ENCODE measurements at places on chromosomes 5 and 9.

- DNase-seq = no peak
These were observed 54.9 kb downstream of the NUP155 start for GRCh38 chr5:37316027-37316426.

DNA sequence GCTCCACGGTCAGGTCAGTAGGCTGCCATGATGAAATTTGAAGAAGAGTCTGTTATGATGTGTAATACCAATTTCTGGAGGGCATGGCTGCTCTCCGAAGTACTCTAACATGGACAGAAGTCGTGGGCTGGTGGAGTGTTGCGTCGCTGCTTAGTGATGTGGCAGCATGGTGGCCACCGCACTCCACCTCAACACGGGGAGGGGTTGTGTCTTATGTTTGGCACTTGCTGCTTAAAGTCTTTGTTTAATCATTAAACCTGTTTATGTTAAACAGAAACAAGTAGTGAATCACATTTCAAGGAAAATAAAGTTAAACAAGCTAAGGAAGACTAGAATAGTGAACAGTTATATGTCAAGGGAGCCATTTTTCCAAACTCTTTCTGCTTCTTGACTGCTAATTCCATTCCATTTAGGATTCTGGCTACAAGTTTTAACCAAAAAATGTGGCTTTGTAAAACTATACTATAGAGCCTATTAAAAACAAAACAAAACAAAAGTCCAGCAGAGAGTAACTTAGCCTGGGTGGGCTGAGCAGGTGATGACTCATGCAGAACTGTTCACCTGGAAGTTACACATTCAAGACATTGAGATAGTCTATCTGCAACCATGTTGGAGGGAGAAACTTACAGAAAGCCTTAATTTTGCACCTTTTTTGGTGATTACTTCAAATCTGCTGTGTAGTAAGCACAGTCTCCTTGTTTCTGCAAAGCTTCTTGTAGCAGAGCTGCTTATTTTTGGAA, 9.5 kb downstream of the HABP4 start:
- no peak for DNase-seq

DNA sequence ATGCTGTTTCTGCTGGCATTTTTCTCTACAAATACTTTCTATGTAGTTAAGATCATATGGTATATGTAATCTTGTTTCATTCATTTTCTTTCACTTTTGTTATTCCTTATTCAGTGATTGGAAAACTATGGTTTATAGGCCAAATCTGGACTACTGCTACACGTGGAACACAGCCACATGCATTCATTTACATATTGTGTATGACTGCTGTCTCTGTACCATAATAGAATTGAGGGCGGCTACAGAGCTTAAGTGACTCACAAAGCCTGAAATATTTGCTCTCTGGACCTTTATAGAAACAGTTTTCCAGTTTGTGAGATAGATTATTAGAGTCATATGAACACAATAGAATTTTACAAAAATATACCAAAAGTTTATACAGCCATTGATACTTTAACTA, 133.6 kb upstream of the CDKN2B start:
- no peak for DNase-seq

DNA sequence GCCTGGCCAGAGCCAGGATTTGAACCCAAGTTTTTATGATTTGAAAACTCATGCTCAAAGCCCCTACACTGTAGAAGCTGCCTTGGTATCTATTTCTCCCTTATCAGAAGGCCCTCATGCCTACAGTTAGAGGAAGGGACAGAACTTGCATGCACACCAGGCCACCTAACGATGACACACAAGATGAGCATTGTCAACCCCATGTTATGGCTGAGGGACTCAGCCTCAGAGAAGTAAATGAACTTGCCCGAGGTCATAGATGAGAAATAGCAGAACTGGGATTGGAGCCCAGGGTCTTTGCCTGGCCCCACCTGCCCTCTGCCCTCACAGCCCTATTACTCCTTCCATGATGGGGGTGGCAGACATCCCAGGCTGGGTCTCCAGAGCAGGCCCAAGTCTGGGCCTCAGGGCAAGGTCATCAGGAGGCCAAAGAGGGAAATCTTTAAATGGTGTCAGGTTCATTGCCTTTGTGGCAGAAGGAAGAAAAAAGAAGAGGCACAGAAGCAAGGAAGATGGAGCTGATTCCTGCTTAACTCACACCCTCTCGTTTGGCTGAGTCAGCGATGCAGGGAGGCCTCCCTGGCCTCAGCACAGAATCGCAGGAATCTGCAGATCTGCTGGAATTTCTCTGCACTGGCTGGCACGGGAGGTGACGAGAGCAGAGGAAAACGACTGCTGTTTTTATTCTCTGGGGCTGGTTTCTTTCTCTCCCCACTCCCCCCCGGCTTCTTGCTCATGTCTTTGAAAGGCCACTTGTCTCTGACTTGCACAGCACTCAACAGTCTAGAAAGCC, 20.6 kb upstream of the CRB2 start:
- no peak for DNase-seq

DNA sequence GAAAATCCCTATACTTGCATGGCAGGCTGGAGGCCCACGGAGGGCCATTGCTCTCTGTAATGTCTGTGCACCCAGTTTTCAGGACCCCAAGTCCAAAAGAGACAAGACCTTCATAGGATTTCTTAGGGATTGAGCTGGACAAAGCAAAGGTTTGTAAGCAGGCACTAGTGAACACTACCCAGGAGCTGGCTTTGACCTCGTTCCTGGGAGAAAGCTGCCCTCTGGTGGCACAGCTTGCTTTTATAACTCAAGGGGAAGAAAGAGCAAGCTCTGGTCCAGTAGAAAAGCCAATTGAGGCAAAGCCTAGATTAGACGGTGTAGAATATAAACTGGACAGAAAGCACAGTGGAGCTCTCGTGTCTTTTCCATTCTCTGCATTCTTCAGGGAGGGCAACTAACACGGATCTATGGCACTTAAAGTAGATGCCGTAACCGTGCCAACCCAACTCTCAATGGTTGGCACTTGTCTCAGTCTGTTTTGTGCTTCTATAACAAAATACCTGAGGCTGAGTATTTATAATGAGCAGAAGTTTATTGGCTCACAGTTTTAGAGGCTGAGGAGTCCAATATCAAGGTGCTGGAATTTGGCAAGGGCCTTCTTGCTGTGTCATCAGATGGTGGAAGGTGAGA, 7.9 kb downstream of the GABRP start:
- DNase-seq = peak; percentile 46

- DNase-seq = no peak
These were observed 23.1 kb upstream of the TRPM3 start for GRCh38 chr9:71144495-71144894.

DNA sequence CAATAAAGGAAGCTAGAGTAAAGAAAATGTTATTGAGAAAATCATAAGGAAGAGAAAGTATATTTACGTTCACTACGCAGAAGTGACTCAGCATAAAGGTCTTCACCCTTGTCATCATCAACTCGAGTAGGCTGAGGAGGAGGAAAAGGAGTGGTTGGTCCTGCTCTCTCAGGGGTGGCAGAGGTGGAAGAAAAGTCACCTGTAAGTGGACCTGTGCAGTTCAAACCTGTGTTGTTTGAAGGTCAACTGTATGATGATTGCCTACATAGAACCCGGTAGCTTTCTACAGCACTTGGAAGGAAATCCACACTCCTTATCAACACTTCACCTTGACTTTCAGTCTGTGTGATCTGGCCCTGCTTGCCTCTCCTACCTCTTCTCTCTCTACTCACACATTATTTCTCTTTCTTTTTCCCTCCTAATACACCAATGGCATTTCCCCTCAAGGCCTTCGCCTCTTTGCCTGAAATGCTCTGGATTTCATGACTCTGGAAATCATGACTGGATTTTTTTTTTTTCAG, 109.3 kb upstream of the CPEB4 start:
- DNase-seq = no peak

DNA sequence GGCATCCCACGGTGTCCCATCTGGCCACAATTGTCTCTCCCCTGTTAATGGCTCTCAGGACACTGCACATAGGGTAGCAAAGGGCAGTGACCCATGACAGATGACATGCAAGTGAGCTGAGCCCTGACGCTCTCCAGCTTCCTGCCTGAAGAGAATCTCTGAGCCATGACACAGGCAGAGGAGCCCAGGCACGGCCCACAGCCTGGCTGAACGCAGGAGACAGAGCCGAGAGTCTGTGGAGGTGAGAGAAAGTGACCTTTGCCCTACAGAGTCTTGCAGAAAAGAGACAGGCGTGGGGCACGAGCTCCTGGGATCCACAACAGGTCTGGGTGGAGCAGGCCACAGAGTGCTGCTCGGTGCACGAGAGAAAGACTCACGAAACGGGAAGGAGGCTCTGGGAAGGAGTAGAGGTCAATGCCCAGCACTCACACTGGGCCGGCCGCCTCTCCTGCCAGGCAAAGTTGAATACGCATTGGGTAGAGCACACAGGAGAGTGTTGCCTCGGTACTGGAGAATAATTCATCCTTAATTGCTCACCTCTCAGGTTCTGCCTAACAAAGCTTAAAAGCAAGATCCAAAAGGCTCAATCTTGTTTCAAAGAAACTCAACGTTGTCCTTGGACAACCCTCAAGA, 90.3 kb downstream of the MRPL36 start:
- DNase-seq = peak; percentile 29

GRCh38 chr5:32475334-32476097, 31.0 kb upstream of the ZFR start:
- DNase-seq = no peak

DNA sequence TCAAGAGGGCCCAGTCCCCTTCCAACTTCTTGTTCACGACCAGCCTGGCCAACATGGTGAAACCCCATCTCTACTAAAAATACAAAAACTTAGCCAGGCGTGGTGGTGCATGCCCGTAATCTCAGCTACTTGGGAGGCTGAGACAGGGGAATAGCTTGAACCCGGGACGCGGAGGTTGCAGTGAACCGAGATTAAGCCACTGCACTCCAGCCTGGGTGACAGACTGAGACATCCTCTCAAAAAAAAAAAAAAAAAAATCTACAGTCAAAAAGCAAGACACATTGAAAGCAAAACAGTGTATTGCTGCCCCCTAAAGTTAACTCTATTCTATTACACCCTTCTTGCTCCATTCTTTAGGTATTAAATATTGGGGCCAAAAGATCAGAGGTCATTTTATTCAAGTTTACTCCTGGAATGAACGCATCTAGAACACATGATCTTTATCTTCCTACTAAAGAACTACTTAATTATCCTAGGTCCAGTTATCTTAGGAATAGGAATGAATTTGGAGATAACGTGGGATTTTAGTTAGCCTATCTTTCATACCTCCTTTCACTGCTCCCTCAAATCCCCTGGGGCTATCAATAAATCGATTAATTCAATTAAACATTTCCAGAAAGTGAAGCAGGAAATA, 2.4 kb downstream of the ATG12 start:
- peak; percentile 52 for DNase-seq

DNA sequence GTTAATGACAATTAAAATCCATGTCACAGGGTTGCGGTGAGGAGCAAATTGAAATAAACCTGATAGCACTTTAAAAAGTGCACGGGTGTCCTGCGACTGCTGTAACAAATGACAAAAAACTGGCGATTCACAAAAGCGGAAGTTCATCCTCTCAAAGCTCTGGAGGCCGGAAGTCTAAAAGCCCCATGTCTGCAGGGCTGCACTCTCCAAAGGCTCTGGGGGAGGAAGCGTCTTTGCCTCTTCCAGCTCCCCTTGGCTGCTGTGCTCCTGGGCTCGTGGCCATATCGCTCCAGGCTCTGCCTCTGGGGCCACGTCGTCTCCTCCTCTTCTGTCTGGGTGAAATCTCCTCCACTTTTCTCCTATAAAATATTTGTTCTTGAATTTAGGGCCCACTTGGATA, 273.9 kb upstream of the IRX2 start:
- DNase-seq = no peak

GRCh38 chr5:155633338-155633957, 619.9 kb downstream of the KIF4B start:
- DNase-seq = no peak

DNA sequence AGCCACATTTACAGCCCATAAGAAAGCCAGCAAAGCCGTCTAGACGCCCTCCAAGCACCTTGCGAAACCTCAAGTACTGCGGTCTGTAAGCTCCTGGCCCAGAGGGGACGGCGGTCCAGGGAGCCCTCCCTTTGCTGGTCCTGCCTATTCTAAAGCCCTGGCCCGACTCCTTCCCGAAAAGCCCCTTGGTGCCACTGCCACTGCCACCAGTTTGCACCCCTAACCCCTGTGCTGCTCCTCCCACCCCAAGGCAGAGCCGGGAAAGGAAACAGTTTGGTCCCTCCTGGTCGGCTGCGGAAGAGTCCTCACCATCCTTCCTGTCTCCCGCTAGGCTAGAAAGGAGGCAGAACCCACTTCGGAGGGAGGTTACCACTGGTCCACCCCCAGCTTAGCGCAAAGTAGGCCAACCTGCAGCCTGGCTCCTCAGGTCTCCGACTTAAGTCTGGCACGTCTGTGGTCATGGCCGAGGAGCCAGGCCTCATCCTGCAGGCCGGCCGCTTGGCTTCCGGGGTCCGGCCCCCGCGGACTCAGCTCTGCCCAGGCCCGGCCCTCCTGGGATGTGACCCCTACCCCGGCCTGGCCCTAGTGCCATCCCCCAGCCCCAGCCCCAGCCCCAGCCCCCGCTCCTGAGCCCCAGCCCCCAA, 916 bp downstream of the TOR1A start:
- peak; percentile 58 for DNase-seq

- no peak for DNase-seq
These were observed 24.7 kb upstream of the GABRA6 start for GRCh38 chr5:161660806-161661205.

DNA sequence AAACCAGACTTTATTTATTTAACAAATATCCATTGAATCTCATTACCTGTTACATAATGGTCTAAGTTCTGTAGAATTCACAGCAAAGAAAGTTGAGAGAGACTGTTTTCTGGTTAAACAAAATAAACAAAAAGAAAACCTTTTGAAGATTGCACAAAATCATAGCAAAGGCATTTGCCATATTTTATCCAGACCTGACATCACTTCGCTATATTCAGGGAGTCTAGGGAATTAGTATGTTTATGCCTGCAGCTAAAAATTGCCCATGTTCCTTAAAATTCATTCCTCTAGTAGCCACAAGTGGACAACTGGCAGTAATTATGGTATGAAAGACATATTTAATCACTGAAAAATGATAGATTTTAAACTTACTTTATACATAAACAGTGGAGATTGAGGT, 577.0 kb upstream of the DAB2 start:
- no peak for DNase-seq

DNA sequence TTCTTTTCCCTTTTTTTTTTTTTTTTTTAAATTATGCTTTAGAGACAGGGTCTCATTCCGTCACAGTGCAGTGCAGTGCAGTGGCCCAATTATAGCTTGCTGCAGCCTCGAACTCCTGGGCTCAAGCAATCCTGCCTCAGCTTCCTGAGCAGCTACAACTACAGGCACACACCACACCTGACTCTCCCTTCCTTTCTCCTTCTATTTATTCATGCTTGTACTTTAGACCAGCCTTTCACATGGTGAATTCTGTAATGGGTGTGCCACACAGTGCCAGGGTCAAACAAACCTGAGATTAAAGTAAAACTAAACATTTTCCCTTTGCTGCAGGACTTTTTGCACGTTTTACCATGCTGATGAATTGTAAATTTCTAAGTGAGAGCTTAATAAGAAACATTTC, 8.0 kb downstream of the SH3RF2 start:
- DNase-seq = no peak

DNA sequence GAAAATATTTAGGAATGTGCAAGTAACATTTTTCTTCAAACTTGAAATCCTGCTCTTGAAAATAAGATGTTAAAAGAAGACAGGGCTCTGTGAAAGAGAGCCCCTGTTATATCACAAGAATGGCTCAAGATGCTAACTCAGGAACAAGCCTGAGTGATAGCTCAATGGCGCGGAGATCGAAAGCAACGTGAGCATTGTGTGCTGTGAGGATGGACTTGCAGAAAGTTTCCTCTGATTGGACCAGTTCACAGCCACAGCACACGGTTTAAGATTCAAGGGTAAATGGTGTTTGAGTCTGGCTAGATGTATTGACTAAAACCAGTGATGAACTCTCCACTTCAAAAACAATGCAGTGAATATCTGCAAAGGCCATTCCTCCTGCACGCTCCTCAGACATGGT, 2387.0 kb downstream of the MAT2B start:
- no peak for DNase-seq
